Astrocyte of the cerebellum (primary cell): ENCODE measurements at places on chromosomes 4 and X.

DNA sequence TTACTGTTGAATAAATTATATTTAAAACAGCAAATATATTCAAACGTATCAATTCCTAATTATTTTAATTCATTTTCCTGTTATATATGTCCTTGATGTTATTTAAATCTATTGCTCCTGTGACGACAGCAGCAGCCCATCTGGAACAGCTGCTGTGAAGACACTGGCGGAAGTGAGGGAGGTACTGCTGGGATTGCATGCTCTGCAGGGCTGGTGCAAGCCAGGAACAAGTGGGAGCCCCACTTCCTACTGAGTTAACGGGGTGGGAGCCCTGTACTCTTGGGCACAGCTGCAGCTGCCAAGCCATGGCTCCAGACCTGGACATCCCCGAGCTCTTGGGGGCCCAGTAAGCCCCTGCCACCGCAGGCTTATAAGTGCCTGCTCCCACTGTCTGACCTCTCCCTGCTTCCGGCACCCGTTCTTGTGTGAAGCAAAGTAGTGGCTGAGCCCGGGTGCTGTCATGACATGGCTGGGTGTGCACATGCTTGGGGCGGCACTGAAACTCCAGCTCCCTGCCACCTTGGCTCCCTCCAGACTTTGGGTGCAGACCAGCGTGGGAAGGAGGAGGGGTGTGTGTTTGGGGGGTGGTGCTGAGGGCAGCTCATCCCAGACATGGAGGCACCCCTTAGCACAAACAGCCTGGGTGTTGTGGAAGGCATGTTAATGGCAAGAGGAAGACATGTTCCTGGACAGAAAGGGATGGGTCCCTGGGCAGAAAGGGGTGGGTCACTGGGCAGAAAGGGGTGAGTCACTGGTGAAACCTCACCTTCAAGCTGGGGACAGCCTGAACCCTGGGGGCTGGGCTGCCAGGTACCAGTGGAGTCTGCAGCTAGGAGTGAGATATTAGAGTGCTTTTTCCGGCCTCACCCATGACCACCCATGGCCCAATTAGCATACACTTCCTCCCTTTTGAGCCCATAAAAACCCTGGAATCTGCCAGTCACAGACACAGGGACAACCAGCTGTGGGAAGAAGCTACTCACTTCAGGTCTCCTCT, 1981.3 kb upstream of the IGFBP7 start:
- DNase-seq: no peak

- no peak for DNase-seq
Observed at GRCh38 chrX:47285836-47286320, 53.1 kb downstream of the USP11 start.

DNA sequence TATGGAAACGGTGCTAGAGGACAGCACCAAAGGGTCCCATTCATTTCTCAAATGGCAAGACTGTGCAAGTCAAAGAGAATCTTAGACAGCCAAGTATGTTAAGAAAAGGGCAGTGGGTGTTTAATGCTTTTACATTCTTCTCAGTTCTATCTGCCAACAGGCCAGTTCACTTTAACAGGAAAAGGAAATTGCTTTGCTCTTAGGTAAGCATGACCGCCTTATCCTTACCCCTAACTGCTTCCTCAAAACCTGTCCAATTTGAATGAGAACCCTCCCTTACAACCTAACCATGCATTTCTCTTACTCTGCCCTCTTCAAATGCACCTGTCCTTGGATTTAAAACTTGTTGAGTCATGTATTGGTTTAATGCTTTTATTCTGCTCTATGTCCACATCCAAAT, 44.5 kb upstream of the BLTP1 start:
- DNase-seq: no peak

GRCh38 chr4:184938871-184939270, 79.4 kb upstream of the HELT start:
- DNase-seq: no peak

GRCh38 chrX:17030580-17031270, 84.3 kb downstream of the REPS2 start:
- DNase-seq: peak; percentile 69

DNA sequence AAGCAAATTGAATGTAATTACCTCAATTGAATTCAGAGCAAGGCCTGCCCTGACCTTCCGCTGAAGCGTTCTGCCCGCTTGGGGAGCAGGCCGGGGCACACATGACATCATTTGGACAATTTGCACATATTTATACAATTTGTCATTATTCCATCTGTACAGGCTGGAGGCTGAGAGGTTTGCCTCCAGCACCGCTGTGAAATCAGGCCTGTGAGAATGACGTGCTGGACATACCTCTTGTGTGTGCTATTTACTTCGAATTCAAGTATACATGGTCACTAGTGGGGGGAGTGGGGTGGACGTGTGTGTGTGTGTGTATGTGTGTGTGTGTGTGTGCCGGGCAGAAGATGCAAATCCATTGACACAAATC, 285.6 kb downstream of the SHOX start:
- no peak for DNase-seq

DNA sequence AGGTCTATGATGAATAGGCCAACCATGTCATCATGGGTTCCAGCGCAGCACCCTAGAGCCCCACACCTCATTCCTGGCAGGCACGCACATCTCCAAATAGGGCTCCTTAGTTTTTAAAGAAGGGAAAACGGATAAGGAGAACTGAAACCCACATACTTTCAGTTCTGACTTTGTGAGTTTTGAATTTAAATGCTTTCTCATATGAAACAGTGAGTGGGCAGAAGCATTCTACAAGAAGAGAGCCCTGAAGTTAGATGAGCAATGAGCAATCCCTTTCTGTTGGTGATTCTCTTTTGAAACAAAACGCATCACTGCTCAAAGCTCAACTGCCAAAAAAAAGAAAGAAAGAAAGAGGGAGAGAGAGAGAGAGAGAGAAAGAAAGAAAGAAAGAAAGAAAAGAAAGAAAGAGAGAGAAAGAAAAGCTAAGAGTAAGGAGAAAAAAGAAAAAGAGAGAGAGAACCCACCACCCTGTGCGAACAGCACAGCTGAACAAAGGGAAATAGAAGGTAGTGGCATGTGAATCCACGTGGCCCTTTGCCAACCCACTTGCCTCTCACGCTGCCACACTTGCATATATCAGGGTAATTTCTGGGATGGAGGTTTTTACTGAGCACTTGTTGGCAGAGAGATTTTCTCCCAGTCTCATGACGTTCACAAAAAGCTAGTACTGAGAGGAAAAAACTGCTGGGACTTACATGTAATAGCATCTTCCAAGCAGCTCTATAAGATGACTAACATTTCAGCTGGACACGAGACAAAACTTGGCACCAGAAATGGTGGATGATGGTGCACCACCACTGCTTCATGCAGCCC, 31.0 kb downstream of the TMSB4X start:
- no peak for DNase-seq
